ENCODE measurements at places on chromosomes 11 and 22.

- DNase-seq: no peak
Observed at GRCh38 chr22:40509401-40510134, 127.0 kb downstream of the MRTFA start.

GRCh38 chr11:119531056-119531455 is 108.1 kb upstream of the THY1 start:
- no peak for DNase-seq

GRCh38 chr11:41382927-41383326 is 76.5 kb downstream of the LRRC4C start:
- no peak for DNase-seq

- DNase-seq: no peak
Observed at GRCh38 chr11:83682611-83682973, 396.4 kb upstream of the CCDC90B start.

DNA sequence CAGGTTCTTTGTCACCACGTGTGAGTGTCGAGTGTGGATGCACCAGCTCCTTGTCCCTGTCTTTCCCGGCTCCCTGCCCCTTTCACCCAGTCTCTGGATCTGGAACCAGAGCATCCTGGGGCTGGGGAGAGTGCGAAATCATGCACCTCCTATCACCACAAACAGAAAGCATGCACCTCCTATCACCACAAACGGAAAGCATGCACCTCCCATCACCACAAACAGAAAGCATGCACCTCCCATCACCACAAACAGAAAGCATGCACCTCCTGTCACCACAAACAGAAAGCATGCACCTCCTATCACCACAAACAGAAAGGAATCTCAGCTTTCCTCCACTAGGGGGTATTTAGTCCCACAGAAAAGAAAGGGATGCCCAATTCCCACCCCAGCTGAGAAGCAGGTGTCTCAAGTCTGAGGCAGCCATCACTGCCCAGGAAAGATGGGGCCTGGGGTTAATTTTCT is 5.9 kb upstream of the GLB1L3 start:
- no peak for DNase-seq

DNA sequence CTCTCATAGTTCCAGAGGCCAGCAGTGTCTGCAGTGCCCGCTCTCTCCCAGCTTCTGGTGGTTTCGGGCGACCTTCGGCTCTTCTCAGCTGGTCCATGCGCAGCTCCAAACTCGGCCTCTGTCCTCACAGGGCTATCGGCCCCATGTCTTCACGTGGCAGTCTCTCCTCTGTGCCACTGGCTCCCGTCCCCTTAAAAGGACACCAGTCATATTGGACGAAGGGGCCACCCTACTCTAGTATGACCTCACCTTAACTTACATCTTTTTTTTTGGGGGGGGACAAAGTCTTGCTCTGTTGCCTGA is 13.8 kb downstream of the LTO1 start:
- DNase-seq: no peak

DNA sequence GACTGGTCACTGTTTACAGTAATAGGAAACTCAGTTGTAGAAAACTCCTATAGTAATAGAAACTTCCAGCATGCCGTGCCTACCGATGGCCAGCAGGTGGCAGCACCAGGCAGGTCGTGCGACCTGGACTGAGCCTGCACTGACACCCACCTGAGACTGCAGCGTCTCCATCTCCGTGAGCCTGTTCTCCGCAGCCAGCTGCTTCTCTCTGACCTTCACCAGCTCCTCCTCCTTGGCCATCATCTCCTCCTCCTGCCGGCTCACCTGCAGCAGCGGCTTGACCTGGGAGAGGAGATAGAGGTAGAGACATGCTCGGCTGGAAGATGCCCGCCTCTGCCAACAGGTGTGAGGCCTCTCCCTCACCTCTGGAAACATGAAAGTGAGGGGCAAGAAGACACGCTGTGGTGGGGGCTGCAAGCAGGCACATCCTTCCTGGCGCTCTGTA is 48.5 kb downstream of the APOL1 start:
- peak; percentile 67 for DNase-seq

DNA sequence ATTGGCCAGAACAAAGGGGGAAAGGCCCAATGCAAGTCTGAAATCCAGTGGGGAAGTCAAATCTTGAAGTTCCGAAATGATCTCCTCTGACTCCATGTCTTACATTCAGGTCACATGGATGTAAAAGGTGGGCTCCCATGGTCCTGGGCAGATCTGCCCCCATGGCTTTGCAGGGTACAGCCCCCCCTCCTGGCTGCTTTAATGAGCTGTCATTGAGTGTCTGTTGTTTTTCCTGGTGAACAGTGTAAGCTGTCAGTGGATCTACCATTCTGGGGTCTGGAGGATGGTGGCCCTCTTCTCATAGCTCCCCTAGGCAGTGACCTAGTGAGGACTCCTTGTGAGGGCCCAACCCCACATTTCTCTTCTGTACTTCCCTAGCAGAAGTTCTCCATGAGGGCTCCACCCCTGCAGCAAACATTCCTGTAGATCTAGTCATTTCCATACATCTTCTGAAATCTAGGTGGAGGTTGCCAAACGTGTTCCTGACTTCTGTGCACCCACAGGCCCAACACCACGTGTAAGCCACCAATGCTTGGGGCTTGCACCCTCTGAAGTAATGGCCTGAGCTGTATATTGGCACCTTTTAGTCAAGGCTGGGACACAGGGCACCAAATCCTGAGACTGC is 9.3 kb downstream of the CARD18 start:
- no peak for DNase-seq

DNA sequence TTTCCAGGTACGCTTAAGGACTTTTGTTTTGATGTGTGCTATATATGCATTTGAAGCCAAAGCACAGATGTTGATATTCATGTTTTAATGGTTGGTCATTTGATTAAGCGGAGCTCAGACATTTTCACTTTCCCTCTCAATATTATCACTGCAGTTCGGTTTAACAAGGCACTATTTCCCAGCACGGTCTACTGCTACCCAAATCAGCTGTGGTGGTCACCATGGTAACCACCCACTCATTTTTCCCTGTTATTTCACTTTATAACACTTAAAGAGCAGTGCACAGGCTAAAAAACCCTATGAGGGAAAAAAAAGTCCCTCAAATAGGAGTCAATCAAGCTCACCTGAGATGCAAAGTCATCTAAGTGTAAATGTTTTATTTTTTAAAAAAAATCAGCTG is 439.6 kb upstream of the CCDC90B start:
- no peak for DNase-seq
